Stimulated activated CD8-positive, alpha-beta memory T cell treated with anti-CD3 and anti-CD28 coated beads, Interleukin-7, amount 100 ng/mL, for 1 hour (primary cell): ENCODE measurements at places on chromosomes 3 and 15.

- DNase-seq: no peak
Observed at GRCh38 chr3:14758959-14759358, 59.8 kb upstream of the FGD5 start.

GRCh38 chr3:116084999-116085791, 360.1 kb downstream of the LSAMP start:
- DNase-seq: no peak

DNA sequence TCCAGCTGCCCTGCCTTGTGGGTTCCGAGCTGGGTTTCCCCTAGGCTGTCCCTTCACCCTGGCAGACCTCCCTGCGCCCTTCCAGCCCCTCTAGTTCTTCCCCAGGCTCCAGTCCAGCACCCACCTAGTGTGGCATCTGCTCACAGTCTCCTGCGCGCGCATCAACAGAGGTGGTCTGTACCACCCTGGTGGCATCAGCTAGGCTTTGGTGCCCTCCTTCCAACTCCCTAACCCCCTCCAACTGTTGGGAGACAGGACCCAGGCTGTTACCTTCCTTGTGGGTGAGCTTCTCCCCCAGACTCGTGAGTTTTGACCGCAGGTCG, 8.0 kb downstream of the CALML4 start:
- no peak for DNase-seq

DNA sequence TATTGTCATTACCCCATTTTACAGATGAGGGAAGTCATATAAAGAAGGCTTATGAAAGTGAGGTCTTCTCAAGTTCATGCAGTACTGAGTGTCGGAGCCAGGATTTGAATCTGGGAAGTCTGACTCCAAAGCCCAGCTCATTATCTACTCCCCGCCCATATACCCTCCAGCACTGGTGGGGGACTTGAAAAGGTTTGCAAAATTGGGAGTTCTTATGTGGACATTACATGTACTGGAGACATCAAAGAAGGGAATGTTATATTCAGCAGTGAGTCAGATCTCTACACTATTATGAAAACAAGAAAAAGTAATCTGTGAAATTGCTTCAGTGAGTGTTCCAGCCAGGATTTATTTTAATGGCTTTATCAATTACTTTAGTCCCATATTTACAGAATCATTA, 185.2 kb upstream of the CADPS start:
- no peak for DNase-seq

DNA sequence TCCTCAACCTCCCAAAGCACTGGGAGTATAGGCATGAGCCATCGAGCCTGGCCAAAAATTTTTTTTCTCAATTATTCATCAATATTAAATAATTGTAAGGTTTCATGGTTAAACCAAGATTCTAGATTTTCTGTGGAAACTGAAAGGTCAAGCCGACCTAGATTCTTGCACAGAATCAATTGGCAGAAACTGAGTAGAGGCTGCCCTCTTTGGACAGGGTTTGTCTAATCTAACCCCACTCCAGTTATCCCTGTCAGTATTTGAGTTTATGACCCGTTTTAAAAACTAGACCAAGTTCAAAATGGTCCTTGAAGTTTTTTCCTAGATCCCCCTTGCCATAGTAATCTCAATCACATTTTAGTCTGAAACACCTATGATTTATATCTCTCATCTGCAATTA, 8.6 kb upstream of the ADAM10 start:
- no peak for DNase-seq

DNA sequence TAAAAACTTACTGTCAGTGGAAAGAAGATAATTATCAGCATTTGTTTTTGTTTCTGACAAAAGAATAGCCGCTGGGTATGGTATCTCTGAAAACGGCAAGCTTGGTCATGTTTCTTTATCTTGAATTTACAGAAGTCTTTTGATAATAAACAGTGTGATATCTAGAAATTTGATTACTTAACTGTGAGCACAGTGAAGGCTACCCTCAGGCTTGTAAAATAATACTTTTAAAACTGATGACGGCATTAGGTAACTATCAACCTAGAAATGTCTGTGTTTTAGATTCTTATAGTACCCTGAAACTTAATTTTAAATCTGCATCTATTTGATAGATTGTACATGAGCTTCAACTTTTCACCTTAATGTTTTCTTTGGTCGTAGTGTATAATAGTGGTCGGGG, 43.4 kb downstream of the NSUN3 start:
- DNase-seq: no peak

DNA sequence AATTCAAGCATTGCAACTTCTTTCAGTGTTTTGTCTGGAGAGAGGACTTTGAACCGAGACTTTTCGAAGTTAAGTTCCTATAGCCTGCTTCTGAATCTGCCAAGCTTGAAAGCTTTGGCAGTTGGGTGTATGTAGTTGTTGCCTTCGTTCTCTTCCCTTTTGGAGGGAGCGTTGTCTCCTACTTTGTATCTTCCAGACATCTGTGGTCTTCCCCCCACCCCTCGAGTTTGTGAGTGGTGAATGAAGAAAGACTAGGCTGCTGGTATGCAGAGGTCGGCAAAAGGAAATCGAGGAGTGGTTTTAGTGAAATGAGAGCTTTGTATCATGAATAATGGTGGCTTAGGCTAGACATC, 1.3 kb downstream of the CTNNB1 start:
- no peak for DNase-seq

- no peak for DNase-seq
Observed at GRCh38 chr3:3531476-3531875, 267.8 kb upstream of the LRRN1 start.

DNA sequence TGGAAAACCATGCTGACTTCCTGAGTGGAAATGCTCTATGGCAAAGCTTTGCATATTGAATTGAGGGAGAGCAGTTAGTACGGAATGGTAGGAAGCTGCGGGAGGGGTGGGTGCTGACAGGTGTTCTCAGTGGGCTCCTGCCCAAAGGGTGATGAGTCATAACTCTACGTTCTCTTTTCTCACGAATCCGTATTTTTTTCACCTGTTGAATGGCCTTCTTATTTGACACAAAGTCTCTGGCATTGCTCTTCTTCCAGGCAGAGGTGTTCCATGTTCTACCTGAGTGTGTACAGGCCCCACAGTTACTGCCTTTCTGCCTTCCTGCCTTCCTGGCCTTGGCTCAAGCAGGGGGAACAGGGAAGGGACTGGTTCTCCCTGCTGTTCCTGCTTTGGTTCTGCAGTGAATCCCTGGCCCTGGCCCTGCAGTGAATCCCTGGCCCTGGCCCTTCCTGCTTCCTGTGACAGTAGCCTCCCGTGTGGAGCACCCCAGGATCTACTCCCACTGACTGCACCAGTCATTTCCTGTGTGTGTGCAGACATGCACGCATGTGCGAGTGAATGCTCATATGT, 31.9 kb downstream of the TRAK1 start:
- no peak for DNase-seq

GRCh38 chr3:193731656-193732055, 138.6 kb downstream of the OPA1 start:
- DNase-seq: no peak

DNA sequence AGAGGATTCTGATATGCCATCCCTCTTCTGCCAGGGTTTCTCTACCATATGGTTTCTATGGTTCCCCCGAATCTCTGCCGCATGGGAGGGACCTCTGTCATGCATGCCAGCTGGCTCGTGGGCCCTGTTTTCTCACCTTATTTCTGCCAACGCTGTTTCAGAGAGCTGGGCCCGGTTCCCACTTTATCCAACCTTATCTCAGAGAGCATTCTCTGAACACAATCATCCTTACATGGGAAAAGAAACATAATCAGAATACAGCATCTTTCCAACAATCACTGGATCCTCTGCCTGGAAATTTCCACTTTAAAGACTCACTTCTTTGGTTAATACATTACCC, 234.5 kb upstream of the ZBTB20 start:
- DNase-seq: no peak

GRCh38 chr3:64195789-64196188, 29.5 kb downstream of the PRICKLE2 start:
- DNase-seq: no peak
